NCI-H526 treated with DMSO at 0.1 percent for 48 hours (cell line): ENCODE measurements at places on chromosomes 5 and 9.
A peak's percentile ranks its signal among the peaks of the same experiment; 100 is the strongest.

- DNase-seq, result no peak
Measured at GRCh38 chr9:127848756-127849504, 5.5 kb downstream of the ENG start.

DNA sequence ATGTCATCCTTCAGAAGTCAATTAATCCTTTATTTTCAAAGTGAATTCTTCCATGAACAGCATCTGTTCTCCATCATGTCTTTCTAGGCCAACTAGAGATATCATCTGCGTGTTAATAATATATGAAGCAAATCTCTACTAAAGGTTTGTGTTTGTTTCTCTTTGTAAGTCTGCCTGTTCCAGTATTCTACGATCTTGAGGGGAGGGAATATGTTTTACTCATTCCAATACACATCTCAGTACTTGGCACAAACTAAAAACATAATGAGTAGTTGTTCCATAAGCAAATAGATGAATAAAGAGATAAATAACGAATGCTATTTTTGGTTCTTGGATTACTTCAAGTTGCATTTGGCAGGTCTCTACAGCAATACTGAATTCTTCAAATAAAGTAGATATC is 470.7 kb upstream of the GRIN3A start:
- DNase-seq, result no peak

DNA sequence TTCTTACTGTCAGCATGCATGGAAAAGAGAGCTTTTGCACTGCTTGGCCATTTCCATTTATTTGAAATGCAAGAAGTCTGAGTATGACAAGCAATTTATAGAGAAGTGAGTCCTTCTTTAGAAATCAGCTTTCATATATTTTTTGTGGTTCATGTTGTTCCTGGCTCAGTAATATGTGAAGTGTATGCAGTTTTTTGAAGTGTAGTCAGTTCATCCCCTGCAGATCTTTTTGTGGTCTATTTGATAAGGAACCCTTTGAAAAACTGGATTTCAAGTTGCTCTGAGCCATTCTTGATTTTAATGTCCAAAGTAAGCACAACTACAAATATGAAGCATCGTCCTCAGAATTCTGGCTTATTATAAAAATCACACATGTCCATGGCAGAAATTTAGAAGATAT is 294.1 kb upstream of the SMC2 start:
- DNase-seq, result no peak

DNA sequence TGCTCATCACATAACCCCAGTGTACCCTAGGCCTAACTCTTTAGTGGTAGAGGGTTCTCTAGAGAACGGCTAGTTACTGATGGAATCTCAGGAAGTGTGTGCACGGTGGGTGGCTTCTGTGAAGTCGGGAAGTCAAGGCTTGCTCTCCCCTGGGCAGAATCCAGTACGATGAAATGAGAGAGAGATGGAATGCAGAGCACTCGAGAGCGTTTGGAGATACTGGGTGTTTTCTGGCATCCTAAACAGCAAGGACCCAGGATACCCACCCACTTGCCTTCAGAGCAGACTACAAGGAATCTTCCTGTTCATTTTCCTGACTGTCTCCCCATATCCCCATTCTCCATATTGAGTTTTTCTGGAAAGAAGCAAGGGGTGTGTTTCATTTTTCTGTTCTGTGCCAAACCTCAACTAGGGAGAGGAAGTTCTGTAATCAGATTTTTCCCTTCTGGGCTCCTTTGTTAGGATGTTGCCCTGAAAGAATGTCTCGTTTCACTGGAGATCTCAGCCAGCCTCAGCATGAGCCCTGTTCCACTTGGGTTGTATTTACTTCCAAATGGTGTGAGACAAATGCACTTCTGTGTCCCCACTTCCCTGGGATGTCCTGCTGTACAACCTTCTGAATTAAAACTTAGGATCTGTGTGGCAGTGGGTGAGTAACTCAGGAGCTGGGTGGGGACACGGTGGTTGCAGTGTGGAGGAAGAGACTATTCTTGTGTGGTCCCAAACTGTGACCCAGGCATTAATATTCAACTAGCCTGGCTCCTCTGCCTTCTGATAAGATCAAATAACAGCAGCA is 108.9 kb upstream of the SPRY4 start:
- no peak for DNase-seq

- DNase-seq, result peak; percentile 38
Measured at GRCh38 chr9:4334410-4334813, 34.5 kb upstream of the GLIS3 start.

DNA sequence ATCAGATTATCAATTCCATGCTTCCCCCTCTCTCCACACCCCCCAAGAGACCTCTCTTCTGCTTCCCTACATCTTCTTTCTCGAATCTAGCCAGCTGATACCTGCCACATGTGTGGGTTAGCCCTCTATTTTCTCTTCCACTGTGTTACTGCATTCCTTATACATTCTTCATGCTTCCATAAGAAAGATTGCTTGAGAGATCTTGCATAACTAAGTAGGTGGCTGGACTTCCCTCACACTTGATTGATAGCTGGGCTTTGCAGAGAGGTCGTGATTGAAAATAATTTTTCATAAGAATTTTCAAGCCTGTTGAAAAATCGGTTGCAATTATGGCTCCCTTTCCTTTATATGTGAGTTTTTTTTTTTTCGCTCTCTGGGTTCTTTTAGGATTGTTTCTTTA is 33.0 kb upstream of the PANK3 start:
- DNase-seq, result no peak

GRCh38 chr9:117286245-117286644 is 128.6 kb downstream of the ASTN2 start:
- no peak for DNase-seq

GRCh38 chr5:96084874-96085506 is 123.3 kb upstream of the ELL2 start:
- no peak for DNase-seq

- no peak for DNase-seq
Measured at GRCh38 chr9:73537561-73537960, 385.9 kb downstream of the ANXA1 start.

DNA sequence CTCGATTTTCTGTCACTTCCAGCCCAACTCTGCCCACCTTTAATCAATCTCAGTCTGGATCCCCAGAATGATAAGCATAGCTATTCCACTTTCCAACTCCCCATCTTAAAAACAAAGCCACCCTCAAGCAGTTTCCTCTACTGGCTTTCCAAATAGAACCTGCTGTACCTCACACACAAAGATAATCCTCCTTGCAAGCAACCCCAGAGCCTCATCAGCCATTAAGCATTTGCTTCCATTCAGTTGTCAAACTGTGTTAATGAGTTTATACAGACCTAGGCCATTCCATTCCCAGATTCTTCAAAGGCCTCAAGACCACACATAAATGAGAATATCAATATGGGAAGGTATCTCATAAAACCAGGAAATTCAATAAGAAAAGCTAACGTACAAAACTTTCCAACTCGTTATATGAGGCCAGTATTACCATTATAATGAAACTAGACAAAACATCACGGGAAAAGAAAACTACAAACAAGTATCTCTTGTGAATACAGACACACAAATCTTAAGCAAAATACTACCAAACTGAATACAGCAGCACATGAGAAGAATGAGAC is 86.8 kb downstream of the DROSHA start:
- no peak for DNase-seq

DNA sequence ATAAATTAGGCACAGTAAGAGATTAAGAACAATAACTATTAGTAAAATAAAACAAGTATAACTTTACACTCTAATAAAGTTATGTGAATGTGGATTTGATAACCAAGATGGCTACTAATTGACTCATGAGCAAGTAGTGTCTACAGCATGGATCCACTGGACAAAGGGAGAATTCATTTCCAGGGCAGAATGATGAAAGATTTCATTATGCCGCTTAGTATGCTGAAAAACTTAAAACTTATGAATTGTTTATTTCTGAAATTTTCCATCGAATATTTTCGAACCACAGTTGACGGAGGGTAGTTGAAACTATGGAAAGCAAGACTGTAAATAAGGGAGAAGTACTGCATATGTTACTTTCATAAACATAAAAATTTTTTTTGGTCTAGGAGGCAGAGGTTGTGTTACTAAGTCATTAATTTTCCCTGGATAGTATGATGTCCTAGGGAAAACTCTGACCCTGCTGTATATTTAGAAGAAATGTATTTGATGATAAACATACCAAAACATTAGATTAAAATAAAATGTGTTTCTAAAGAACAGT is 24.9 kb upstream of the TARS1 start:
- DNase-seq, result no peak

- no peak for DNase-seq
Measured at GRCh38 chr9:29311221-29311620, 1737.9 kb upstream of the C9orf72 start.

DNA sequence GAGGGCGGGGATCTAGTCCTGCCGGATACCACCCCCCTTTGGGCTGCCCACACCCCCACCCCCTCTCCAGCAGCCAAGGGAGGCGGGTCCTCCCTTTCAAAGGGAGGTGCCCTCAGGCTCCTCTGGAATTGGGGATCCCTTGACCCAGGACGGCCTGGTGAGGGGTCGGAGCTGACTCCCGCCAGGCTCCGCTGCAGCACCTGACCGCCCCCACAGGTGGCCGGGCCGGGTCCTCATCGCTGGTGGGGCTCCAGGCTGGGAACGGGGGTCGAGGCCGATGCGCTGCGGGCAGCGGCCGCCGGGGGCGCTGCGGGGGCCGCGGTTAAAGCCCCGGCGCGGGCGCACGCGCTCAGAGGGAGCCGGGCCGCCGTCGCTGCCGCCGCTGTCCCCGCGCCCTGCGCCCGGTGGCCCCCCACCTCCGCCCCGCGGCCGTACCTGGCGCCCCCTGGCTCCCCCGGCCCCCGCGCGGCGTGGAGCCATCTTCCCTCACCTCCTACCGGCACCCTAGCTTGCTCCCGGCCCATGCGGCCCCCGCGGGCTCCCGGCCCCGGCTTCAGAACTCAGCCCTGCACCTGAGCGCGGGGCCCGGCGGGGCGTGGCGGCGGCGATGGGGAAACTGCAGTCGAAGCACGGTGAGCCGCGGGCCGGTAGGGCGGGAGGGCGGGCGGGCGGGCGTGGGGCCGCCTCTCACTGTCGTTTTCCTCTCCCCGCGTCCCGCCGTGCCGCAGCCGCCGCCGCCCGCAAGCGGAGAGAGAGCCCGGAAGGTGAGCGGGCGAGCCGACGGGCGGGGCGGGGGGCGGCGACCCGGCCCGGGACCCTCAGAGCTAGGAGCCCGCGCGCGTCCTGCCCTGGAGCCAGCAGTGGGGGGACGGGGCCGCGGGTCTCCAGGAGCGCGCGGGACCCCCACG is at the start of gene NKD2:
TSS of gene NKD2 (plus strand) at position 352 of the 908 bp plus-strand sequence. CDS start at position 608, 256 bp downstream.
- DNase-seq, result peak; percentile 7

DNA sequence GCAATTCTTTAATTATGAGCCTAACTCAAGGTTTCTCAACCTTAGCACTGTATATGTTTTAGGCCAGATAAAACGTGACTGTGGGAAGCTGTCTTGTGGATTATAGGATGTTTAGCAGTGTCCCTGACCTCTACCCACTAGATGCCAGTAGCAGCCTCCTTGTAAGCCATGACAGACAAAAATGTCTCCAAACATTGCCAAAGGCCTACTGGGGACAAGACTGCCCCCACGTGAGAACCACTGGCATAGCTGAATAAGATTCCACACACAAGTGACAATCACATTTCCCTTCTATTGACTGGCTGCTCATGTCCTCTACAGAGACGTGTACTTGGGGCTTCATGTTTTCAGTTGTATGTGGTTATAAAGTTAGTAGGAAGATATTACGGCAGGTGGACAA is 55.4 kb downstream of the GOLM1 start:
- no peak for DNase-seq

- DNase-seq, result peak; percentile 80
Measured at GRCh38 chr5:68110264-68110663, 105.3 kb upstream of the PIK3R1 start.

- DNase-seq, result peak; percentile 4
Measured at GRCh38 chr5:95781101-95781583, 41.4 kb downstream of the GLRX start.

DNA sequence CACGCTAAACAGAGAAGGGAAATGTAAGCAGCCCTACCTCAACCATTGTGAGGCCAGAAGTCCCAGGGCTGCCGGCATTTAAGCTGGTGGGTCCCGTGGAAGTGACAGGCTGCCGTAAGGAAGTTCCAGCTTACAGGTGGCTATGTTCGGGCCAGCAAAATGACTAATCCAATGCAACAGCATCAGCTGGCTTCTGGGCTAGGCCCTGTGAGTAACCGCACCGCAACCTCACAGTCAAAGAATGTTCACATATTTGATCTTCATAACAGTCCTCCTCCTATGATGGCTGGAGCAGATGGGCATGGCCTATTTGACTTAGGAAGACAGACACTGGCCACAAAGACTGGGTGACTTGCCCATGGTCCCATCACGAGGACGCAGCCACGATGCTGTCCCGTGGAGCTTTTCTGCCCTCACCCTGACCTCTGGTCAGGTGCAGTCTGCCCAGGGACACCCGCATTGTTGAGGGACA is 88.2 kb downstream of the LIFR start:
- DNase-seq, result no peak

DNA sequence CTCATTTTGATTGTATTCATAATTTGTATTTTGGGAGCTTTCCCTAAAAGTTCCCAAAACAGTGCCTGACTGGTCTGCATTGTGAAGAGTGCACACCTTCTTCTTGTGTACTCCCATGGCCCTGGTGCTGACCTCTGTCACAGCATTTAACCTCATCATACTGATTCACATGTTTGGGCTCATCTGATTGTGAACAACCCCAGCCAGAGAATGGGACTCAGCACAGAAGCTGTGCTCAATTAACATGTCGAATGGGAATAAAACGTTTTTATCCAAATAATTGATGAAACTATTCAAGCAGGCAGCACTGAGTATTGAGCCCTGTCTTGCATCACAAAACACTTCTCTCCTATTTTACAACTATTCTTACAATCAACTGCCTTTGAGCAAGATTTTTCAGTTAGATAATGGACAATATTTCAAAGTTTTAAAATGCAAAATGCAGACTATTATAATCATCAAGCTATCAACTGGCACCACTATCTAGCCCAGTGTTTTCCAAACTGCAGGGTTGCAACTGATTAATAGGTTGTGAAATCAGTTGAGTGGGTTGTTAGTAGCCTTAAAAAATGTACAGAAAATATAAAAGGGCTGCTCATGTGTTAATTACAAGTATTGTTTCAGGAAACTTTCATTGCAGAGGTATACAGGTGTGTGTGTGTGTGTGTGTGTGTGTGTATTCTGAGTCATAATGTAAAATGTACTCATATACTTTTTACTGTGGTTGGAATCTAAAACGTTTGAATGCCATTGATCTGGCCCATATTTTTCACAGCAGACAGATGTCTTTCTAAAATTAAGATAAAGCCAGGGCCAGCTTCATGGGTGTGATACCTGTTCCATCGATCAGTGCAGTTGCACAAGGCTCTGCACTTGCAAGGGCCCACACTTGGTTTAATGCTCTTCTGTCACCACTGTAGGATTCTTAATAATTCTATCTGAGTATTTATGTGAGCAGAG is 190.5 kb downstream of the PIK3R1 start:
- DNase-seq, result no peak

DNA sequence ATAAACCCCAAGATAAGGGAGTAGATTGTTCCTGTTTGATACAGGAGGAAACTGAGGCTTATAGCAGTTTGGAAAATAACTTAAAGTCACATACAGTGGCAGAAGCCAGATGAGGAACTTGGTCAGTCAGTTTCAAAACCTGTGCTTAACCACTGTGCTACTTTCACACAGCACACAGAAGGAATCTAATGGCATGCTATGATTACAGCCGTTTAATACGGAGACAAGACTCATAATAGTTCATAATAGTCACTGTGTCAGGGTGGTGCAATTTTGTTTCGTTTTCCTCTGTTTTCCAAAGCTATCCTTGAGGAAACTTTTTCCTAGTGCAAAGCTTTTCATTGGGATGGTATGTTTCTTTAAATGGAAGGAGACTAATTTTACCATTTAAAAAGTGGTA is 112.3 kb downstream of the GCNT1 start:
- no peak for DNase-seq

GRCh38 chr9:115808695-115809094 is 344.9 kb upstream of the PAPPA start:
- no peak for DNase-seq
